NCI-H526 treated with DMSO at 0.1 percent for 48 hours (cell line): ENCODE measurements at places on chromosomes 4 and X.

- DNase-seq, result no peak
Observed at GRCh38 chrX:13742397-13743176, 8.0 kb downstream of the OFD1 start.

DNA sequence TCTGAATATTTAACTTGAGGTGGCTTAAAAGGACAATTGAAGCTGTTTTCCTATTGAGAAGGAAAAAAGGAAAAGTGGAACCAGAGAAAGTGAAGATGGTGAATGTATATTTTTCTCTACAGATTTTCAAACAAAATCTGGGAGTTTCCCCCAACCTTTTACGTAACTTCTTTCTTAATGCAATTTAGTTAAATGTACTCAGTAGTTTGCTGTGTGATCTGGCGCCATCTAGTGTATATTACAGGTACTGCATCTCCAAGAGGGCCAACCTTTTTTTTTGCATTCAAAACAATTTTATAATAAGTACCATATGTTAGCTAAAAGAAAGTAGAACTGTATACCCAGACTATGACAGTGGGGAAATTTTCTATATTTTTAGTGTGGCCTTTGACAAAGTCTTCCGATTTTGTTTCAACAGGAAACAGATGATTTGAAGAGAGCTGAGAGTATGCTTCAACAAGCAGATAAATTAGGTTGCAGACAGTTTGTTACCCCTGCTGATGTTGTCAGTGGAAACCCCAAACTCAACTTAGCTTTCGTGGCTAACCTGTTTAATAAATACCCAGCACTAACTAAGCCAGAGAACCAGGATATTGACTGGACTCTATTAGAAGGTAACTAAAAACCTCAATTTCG lies 82.0 kb downstream of the PLS3 start:
- DNase-seq, result peak; percentile 18

DNA sequence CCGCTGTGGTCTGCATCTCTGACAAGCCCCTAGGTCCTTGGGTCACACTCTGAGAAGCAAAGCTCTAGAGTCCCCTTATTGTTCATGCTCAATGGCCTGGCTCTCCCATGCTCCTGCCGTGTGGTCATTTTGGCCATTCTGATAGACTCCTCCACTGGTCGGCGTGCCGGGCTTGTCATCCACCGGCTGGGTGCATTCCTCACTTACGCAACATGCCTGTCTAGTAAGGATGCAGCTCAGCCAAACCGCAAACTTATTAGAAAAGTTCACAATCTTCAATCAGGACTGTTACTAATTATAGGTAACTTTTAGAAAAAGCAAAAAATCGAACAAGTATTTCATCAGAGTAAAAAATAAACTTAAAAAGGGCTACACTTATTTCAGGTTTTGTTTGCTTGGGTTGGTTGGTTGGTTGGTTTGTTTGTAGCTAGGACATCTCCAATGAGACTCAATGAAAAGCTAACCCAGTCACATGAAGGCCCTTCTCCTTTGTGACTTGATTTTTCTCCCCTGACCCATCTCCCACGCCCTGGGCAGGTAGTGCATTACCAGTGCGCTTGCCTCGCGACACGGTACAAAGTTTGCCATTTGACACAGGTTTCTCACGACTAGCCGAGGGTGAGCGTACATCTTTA lies 41.0 kb downstream of the IRF2 start:
- no peak for DNase-seq

- no peak for DNase-seq
Observed at GRCh38 chr4:74490736-74491135, 45.8 kb downstream of the AREG start.

DNA sequence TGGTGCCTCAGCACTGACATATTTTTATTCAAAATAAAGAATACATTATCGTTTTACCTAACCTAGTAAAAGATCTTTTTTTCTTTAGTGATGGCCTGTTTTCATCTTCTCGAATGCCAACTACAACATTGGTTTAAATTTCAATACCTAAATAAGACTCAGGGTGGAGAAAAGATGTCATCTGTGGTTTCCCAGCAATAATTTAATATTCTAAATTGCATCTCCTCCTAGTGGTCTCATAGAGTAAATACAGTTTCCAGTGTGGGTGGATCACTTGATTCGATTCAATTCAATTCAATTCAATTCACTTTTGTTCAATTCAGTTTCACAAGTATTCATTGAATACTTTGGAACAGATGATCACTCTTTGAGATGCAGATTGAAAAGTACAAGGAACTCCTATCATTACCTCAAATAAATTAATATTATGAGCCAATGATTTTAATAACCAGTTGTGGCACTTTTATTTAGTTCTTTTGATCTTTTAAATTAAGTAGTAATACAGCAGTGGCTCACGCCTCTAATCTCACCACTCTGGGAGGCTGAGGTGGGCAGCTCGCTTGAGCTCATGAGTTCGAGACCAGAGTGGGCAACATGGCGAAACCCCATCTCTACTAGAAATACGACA lies 427.2 kb downstream of the FAT4 start:
- no peak for DNase-seq

DNA sequence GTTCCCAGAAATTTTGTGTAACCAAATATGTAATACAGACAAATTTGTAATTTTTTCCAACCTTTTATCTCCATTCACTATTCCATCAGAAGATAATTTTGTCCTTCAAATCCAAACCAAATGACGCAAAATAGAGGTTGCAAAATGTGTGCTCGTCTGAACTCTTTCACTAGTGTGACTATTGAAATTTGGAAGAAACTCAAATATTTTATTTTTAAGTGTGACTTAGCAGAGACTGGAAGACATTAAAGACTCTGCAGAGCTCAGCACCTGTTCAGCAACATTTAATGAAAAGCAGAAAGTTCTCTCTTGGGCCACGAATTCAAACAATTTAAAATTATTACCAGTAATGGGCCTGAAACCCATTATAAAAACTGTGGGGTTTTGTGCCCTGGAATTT lies 30.0 kb upstream of the APELA start:
- no peak for DNase-seq

GRCh38 chrX:76279007-76279406 lies 106.1 kb downstream of the PBDC1 start:
- DNase-seq, result peak; percentile 0

GRCh38 chr4:185820146-185821028 lies 8.4 kb upstream of the SORBS2 start:
- peak; percentile 37 for DNase-seq

DNA sequence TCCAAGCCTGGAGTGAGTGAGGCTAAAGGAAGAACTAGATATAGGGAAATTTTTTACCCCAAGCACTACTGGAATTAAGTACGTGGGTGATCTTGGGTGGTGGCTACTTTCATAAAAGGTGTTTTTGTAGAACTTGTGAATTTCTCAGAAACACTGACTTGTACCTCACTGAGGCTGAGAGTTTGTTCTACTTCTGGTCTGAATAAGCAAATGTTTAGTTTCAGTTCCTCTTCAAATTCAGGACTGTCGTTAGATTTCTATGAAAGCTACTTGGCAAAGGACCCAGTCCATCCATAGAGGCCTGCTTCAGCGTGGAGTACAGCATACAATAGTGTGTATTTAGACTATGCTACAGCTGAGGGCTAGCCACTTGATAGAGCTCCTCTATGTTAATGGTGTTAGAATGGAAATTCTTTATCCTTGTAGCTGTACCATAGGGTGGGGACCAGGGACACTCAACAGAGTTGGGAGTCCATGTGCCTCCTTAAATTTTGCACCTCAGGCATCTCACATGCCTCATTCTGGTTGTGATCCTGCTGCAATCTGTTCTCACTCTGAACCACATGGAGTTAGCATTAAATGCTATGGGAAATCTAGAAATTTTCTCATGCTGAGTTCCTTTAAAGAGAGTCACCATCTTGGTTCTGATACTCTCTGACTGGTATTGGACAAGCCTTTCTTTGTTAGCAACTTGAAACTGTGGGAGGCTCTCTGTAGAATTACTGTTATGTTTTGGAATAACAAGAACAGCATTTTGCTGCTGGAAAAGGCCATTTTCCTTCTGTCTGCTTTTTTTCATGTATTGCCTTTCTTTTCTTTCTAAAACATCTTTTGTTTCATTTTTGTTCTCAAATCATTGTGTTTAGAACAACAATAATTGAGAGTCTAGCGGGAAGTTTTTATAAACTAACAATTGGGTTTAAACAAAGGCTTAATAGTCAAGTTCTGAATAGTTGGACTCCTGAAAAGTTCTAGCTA lies 86.8 kb downstream of the PDGFRA start:
- no peak for DNase-seq

DNA sequence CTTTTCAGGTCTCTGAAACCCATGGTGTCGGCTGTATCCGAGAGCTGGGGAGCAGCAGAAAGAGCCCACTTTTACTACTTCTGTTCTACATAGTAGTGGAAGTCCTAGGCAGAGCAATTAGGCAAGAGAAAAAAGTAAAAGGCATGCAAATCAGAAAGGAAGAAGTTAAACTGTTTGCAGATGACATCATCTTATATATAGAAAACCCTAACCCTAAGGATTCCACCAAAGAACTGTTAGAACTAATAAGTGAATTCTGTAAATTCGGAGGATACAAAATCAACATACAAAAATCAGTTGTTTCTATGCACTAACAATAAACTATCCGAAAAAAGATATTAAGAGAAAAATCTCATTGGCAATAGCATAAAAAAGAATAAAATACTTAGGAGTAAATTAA lies 95.3 kb downstream of the POLA1 start:
- DNase-seq, result no peak

DNA sequence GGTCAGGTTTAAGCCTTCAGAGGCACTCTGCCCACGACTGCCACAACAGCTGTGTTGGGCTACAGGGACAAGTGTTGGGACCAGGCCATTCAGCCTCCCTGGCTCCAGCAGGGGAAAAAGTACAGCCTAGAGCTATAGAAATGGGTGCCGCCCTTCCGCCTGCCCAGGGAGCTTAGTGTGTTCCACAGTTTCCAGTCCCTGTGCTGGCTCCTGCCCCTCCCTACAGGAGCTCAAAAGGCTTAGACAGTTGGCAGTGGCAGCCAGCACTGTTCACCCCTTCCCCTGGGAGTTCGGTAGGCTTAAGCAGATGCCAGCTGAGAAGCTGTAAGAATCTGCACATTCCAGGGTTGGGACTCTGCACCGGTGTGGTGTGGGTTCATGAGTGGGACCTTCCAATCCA lies 408.2 kb upstream of the INTU start:
- DNase-seq, result no peak

- DNase-seq, result no peak
Observed at GRCh38 chrX:154737136-154737535, 13.7 kb downstream of the GAB3 start.

DNA sequence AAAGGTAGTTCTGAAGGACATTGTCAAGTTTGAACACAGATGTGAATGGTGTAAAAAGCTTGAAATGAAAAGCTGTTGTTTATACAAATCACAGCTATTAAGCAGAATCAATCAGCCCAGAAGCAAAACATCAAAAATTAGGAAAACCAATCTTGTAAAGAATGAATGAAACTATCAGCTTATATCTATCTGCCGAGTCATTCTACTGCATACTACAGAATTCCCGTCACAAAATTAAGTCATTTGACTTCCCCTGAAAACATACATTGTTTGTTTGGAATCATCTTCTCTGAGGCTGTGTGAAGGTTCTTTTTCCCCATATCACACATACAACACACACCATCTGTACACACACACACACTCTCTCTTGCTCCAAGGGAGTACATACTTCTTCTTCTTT lies 80.3 kb downstream of the RFC1 start:
- no peak for DNase-seq

GRCh38 chr4:7294176-7294756 lies 101.9 kb downstream of the SORCS2 start:
- no peak for DNase-seq

DNA sequence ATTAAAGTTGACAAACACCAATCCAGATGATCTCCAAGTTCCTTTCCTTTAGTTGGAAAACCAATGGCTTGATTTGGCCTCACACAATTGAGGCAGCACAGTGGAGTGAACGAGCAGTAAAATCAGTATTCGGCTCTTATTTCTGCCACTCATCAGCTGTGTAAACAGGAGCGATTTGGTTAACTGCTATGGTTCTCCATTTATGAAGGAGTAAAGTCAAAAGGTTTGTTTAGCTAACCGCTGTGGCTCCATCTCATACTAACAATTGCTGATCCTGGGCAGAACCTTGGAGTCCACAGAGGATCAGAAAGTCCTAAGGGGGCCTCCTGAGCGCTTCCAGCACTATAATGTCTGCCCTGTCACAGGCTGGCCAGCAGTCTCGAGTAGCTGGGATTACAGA lies 54.5 kb upstream of the EXOC1L start:
- DNase-seq, result peak; percentile 59

GRCh38 chrX:53631156-53631555 lies 55.4 kb downstream of the HUWE1 start:
- no peak for DNase-seq

- no peak for DNase-seq
Observed at GRCh38 chr4:123060039-123060770, 137.8 kb upstream of the NUDT6 start.

- DNase-seq, result no peak
Observed at GRCh38 chrX:103747163-103747562, 29.5 kb upstream of the PLP1 start.

DNA sequence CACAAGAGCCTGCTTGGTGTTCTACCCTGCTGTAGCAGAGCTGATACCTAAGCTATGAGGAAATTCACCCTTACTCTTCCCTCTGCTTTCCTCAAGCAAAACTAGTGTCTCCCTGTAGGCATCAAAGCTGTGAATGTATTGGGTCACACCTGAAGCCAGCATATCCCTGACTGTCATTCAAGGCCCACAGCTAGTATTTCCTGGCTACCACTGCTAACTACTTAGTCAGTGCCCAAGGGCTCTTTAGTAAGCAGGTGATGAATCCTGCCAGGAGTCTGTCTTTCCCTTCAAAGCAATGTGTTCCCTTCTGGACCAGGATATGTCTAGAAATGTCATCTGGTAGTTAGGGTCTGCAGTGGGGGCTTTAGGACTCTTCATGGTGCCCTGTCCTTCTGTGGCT lies 125.7 kb downstream of the RPA4 start:
- no peak for DNase-seq

- peak; percentile 20 for DNase-seq
Observed at GRCh38 chr4:48483006-48483776, at the start of gene SLC10A4. Gene SLC10A4, plus strand, starts transcription at chr4:48483343. Its CDS starts 219 bp downstream, at chr4:48483562.

DNA sequence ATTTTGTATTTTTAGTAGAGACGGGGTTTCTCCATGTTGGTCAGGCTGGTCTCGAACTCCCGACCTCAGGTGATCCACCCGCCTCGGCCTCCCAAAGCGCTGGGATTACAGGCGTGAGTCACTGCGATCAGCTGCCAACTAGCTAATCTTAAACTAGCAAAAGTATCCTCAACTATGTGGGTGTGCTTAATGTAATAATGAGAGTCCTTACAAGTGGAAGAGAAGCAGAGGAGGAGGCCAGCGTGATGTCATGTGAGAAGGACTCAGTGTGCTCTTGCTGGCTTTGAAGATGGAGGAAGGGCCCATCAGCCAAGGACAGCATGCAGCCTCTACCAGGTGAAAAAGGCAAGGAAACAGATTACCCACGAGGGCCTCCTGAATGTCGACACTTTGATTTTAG lies 19.6 kb downstream of the SCD5 start:
- no peak for DNase-seq

DNA sequence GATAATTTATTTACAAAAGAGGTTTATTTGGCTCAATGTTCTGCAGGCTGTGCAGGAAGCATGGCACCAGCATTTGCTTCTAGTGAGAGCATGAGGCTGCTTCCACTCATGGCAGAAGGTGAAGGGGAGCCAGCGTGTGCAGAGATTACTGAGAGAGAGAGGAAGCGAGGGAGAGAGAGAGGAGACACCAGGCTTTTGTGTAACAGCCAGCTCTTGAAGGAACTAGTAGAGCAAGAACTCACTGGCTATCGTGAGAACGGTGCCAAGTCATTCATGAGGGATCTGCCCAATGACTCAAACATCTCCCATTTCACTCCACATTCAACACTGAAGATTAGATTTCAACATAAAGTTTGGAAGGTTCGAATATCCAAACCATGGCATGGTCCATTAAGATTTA lies 12.7 kb downstream of the GUCY1A1 start:
- DNase-seq, result no peak
